ENCODE measurements at places on chromosomes 2 and 18.
A peak's percentile ranks its signal among the peaks of the same experiment; 100 is the strongest.

DNA sequence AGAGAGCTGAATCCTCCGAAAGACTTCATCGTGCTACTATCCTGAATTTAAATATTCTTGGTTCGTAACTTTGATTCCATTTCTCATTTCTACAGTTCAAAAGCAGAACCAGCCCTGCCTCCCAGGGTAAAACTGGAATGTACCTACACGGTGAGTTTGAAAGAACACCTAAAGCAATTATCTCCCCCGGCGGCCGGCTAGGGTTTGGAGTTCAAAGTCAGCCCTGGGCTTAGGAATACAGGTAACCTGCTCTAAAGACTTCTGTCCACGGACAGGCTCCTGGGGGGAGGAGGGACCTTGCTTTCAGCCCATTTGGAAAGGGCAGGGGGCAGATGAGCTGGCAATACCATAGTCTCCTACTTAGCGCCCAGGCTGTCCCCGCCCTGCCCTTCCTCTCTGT, 32.3 kb downstream of the CYP27C1 start:
- DNase-seq = no peak

DNA sequence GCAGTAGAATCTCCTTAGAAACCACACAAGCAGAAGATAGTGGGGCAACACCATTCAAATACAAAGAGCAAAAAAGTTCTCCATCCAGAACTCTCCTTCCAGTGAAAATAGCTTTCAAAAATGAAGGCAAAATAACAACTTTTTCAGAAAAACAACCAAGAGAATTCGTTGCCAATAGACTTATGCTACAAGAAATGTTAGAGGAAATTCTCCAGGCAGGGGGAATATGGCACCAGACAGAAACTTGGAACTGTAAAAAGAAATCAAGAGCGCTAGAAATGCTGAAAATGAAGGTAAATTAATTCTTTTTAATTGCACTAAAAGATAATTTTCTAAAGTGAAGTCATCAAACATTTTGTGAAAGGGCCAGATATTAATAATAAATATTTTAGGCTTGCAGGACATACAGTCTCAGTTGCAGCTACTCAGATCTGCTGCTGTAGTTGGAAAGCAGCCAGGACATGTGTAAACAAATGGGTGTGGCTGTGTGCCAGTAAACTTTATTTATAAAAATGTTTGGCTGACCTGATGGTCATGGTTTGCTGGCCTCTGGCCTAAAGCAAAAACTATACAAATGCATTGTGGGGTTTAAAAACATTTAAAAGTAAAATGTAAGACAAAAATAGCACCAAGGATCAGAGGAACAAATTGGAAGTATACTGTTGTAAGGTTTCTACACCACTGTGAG, 73.7 kb upstream of the TGFA start:
- DNase-seq = peak; percentile 49

- peak; percentile 71 for DNase-seq
Observed at GRCh38 chr2:196274387-196274809, 103.0 kb upstream of the STK17B start.

DNA sequence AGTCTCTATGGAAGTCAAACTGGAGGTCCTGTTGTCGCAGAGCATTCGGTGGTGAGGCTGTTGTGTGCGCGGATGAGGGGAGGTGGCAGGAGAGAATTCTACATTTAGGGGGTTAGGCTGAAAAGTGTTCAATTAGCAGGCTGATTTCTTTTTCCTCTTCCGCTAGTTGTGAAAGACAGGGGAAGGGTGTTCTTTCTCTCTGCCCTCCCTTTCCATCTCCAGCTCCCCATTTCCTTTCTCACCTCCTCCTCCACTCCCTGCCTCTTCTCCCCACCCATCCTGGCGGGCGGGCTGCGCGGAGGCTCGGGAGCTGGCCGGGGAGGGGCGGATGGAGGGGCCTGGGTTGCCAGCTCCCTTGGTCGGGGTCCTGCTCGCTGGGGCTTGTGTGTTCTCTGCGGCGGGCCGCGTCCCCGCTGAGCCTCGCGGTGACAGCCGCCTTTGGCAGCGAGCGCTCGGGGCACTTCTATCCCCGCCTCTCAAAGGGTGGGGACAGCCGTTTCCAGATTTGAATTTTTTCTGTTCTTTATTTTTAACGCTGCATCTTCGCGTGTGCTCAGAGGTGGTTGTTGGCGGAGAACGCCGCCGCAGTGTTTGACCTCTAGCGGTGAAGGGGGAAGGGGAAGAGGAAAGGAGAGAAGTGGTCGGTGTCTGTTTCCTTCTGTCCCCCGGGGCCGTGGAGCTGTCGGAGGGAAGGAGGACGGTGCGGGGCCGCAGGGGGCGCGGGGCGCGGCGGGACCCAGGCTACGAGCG, 3.6 kb downstream of the SOX11 start:
- peak; percentile 12 for DNase-seq

GRCh38 chr18:50061876-50062517, 132.9 kb downstream of the MYO5B start:
- DNase-seq = no peak

DNA sequence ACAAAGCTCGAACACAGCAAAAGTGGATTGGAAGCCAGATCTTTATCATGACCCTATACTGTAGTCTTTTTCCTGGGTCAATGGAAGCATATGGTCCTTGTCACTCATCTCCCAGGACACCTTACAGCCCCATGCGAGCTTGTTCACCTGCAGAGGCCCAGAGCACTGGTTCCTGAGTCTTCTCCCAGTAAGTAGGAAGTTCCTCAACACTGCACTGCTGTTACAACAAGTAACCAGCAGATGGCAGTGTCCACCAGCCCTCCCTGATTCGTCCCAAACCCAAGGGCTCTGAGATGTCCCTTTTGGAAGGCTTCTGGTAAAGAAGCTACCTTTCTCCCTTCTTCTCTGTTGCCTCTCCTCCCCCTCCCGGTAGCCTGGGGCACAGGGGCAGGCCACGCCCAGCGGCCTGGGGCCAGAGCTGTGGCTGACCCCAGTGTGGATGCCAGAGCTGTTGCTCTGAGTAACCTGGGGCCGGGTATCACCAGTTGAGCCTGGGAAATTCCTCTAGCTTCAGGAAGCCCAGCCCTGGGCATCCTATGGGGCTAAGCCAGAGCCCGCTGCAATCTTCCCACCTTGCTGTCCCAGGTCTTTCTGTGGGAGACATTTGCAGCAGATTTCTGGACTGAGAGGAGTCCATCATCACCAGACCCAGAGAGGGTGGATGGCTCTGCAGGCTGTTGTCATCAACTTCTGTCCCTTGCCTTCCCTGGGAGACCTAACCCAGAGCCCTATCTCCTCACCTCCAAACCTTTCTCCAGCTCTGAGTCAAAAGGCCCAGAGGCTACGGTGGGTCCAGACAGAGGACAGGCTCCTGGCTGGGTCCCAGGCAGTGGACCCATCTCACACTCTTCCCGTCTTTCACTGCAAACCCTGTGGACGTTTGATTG, 5.3 kb upstream of the GDF7 start:
- DNase-seq = peak; percentile 85

GRCh38 chr2:129821445-129821844, 158.0 kb upstream of the RAB6C start:
- no peak for DNase-seq

DNA sequence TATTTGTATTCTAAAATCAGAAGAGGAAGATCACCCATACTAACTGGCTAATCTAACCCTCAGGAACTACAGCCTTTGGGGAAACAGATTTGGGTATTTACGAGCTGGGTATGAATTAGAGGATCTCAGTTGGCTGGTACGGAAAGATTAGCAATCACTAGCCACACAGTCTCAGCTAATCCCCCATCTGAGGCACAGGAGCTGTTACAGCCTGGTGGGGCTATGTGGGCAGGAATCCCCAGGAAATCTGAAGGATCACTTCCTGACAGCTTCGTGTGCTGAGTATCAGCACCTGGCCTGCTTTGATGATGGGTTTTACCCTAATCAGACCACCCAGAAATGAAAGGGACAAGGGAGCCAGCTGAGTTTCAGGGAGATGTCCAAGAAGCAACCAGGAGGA, 206.3 kb downstream of the AFF3 start:
- no peak for DNase-seq

DNA sequence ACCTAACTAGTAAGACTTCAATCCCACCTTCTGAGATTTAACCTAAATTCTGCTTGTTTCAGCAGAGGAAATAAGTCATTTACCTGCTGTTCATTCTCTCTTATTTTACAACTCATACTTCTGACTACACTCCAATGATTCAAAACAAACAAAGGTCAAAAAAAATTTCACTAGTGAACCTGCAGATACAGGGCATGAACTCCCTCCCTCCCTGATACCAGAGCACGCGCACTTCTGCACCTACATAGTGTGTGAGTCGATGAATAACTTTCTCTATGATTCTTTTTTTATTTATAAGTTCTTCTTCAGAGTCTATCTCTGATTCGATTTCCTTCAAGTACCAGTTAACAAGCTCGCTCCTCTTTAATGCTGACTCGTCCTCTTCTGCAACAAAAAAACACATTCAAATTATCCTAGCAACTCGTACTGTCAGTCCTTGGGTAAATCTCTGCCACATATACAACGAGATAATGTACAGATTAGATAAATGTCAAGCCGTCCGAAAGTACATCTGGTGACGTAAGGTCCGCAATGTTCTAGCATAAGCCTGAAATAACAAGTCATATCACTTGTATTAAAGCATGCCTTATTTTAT, 7.4 kb upstream of the LCT start:
- no peak for DNase-seq

DNA sequence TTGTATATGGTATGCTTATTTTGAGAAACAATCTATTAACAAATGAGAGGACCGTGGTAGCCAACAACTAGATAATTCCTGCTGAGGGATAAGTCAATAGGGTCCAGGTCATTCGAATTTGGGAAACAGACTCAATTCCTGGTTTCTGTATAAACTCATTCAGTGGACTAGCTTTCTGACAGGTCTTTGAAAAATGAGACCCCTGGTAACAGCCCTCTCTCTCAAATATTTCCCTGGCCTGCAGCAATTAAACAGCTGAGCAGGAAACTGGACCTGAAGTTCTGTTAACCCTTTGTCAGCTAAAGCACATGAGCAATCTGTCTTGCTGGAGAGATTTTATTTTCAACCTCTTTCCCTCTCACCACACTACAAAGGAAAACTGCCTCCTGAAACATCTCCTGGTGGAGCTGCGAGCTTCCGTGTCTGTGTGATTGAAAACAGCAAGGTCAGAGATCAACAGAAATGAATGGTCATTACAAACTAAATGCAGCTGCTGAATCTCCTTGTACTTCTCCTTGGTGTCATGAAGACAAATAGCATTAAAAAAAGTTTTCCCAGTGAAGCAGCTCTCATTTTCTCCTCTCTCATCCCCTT, 70.3 kb upstream of the CCDC85A start:
- DNase-seq = no peak

DNA sequence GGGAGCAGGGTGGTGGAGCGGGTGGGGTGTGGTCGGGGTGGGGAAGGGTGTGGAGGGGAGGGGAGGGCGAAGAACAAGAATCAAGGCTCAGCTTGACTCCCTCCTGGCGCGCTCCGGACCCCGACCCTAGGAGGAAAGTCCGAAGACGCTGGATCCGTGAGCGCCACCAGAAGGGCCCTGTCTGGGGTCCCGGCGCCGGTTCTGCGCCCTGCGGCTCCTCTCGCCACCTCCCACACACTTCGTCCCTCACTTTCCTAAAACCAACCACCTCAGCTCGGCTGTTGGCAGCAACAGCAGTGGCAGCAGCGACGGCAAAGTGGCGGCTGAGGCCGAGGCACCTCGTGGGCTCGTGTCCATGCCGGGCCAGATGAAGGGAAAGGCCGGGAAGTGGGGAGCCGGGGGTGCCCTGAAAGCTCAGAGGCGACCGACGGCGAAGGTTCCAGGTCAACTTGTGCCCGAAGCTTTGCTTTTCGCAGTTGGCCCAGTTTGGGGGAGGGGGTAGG, 2.1 kb downstream of the KLHL14 start:
- DNase-seq = no peak

DNA sequence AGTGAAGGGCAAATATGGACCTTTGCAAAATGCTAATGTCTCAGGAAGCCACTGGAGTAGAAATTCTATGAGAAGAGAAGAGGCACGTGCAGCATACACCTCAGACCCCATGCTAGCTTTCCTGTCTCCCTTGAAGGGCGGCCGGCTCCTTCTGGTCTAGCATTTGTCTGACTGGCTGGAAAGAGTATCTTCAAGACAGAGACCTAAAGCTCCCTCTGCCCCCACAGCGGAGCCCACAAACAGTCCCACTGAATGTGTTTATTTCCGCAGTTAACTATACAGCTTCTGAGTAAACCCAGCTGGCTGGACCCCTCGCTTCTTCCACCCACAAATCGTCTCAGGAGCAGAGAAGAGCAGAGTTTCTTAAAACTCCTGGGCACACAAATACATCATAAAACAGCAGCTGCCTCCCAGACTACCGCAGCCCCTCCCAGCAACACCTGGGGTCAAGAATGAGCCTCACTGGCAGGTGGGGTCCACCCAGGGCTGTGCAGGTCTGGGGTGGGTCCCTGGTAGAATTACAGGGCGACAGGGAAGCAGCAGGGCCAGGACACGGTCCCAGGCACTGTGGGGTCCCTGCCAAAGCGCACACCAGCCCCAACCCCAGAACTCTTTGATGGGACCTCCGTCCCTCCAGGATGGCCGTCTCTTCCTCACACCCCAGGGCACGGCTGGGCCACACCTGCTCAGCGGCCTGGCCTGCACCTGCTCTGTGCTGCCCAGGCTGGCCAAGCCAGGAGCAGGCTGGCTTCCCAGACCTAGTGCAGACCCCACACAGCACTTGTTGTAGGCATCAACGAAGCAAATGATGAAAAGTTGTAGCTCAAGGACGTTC, 103.8 kb downstream of the PXDN start:
- DNase-seq = no peak

DNA sequence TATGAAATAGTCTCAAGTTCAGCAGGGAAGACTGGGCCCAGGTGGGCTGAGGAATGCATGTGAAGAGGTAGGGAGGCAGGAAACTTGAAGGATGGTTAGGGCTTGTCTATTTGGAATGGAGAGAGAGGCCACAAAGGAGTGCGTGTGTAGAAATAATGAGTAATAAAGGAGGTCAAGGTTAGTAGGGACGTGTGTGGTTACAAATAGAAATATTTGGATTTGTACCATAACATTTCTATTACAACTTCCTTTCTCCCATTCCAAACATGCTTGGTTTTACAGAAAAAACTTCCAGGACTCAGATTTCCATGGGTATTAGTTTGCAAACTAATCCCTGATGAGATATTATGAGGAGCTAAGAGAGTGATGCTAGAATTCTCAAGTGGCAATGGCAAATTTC, 280.6 kb downstream of the NCKAP5 start:
- no peak for DNase-seq

- no peak for DNase-seq
Observed at GRCh38 chr2:64656379-64656778, 2.7 kb upstream of the SERTAD2 start.

GRCh38 chr18:6960656-6961055, 156.9 kb downstream of the LAMA1 start:
- DNase-seq = peak; percentile 16

Data from cardiac fibroblast (primary cell).